ENCODE measurements at places on chromosomes 13 and 19. TPM values are rescaled to one million over a fixed set of nuclear protein-coding genes. Genes with fewer than 3 reads are reported as not detected.

Gene SOX1
- total RNA-seq, result not detected

Gene CEACAM20
- not detected for total RNA-seq

Gene ADGRE3
- total RNA-seq, result not detected

Gene ICAM3
- 9.6 TPM for total RNA-seq

Gene TYROBP
- total RNA-seq, result not detected

Gene ZNF546
- total RNA-seq, result 1.8 TPM

Gene PSG2
- total RNA-seq, result not detected

Gene PRR19
- total RNA-seq, result 5.0 TPM

Gene CPB2
- not detected for total RNA-seq

Gene SHISA2
- not detected for total RNA-seq

Gene PLIN4
- 0.59 TPM for total RNA-seq

Gene CABP5
- total RNA-seq, result not detected

Gene PROSER3
- total RNA-seq, result 27.8 TPM

Gene ADPRHL1
- 15.9 TPM for total RNA-seq

Gene MEX3D
- total RNA-seq, result 8.4 TPM

Gene MYO1F
- total RNA-seq, result 0.25 TPM

Gene SPRED3
- total RNA-seq, result 3.4 TPM

Gene PSG11
- 0.15 TPM for total RNA-seq

Gene EGLN2
- total RNA-seq, result 90.3 TPM

Gene CCDC8
- total RNA-seq, result not detected

Gene PTPRH
- 4.3 TPM for total RNA-seq

Gene SBSN
- total RNA-seq, result 3.9 TPM

Gene GJB6
- not detected for total RNA-seq

Gene GPR12
- not detected for total RNA-seq

Gene RFPL4A
- total RNA-seq, result 0.22 TPM

Gene DPF1
- total RNA-seq, result 3.5 TPM

Gene CBLC
- total RNA-seq, result not detected

Gene LAIR1
- total RNA-seq, result not detected

Gene PSG1
- 0.22 TPM for total RNA-seq

Gene SLAIN1
- total RNA-seq, result 0.55 TPM

Gene MAST1
- 1.9 TPM for total RNA-seq

Gene SMIM44
- not detected for total RNA-seq

Gene SULT2B1
- total RNA-seq, result 15.9 TPM

Gene LGALS4
- total RNA-seq, result 0.30 TPM

Gene ZNF761
- 7.7 TPM for total RNA-seq

Gene PDE4C
- total RNA-seq, result 0.50 TPM

Gene ZNF599
- total RNA-seq, result 2.8 TPM

Gene PMIS2
- total RNA-seq, result not detected

Gene FFAR2
- not detected for total RNA-seq

Gene HIF3A
- total RNA-seq, result not detected

Gene SOHLH2
- total RNA-seq, result not detected

Gene SIGLEC9
- not detected for total RNA-seq

Gene TMEM238
- total RNA-seq, result 9.0 TPM

Gene CDX2
- 0.64 TPM for total RNA-seq

Gene F10
- not detected for total RNA-seq
